ENCODE measurements at places on chromosomes 3 and 15. TPM values are rescaled to one million over a fixed set of nuclear protein-coding genes. Genes with fewer than 3 reads are reported as not detected.

The P2RY14 gene
- total RNA-seq, result not detected

- no peak for DNase-seq
Observed at GRCh38 chr3:8625991-8626390, 18.6 kb downstream of the SSUH2 start.

- DNase-seq, result no peak
Observed at GRCh38 chr3:129686941-129687340, 80.5 kb upstream of the PLXND1 start.

The PGBD4 gene
- total RNA-seq, result 2.4 TPM

GRCh38 chr3:135083179-135083578, 288.1 kb downstream of the EPHB1 start:
- DNase-seq, result no peak

The STX19 gene
- total RNA-seq, result not detected

The IQCH gene
- 0.96 TPM for total RNA-seq

The CCK gene
- total RNA-seq, result not detected

GRCh38 chr3:185366913-185367312, 4.0 kb downstream of the MAP3K13 start:
- no peak for DNase-seq

- no peak for DNase-seq
Observed at GRCh38 chr3:143896486-143896885, 48.2 kb upstream of the SLC9A9 start.

The ONECUT1 gene
- total RNA-seq, result 0.11 TPM

- no peak for DNase-seq
Observed at GRCh38 chr3:16767006-16767405, 117.7 kb upstream of the PLCL2 start.

GRCh38 chr3:14378415-14378814, 24.0 kb upstream of the SLC6A6 start:
- no peak for DNase-seq

- no peak for DNase-seq
Observed at GRCh38 chr3:141011997-141012262, 39.2 kb upstream of the SPSB4 start.

DNA sequence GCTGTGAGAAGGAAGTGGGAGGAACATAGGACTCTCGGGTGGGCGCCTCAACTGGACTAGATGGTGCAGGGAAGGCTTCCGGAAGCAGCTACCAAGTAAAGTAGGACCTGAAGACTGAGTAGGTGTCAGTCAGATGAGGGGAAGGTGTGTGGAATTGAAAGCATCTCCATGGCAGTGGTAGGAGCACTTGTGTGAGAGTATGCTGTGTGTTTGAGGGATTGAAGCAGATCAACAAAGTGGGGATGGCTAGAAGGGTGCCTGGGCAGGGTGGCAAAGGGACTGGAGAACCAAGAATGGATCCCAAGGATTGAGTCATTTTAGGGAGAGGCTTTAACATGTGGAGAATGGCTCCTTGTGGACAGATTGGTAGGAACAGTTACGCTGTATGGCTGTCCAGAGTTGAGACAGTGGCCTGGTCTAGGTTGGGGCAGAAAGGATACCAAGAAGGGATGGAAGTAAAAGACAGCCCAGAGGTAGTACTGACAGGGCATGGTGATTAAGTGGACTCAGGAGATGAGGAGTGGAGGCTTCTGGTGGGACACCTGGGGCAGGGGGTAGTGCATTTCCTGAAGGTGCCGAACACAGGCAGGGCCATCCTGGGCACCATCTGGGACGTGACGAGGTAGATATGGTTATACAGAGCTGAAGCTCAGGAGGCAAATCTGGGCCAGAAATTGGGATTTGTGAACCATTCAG, 1.5 kb downstream of the UQCC5 start:
- DNase-seq, result no peak

- no peak for DNase-seq
Observed at GRCh38 chr15:75790631-75791336, 52.5 kb upstream of the UBE2Q2 start.

DNA sequence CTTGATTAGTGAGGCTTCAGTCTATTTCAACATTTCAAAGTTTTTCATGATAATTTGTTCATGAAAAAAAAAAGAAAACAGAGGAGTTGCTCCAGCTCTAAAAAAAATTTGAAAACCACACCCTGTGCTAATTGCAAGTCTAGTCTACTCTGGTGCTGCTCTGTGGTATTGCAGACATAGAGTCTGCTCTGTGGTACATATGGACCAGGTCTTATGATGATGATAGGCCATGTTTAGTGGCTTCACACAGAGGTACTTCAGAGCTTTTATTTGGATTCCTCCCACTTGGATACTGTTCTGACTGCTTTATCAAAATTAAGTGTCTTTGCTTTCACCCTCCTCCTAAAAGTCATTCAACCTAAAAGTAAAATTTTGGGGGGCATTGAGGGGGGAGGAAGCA, 160.8 kb downstream of the ALCAM start:
- no peak for DNase-seq
